Activated T-helper 17 cell treated with anti-CD3 and anti-CD28 coated beads, Interleukin-2, amount 50 U/mL, for 72 hours (primary cell): ENCODE measurements at places on chromosomes 7 and 10. TPM values are rescaled to one million over a fixed set of nuclear protein-coding genes. Genes with fewer than 3 reads are reported as not detected.

- no peak for ATAC-seq
Measured at GRCh38 chr10:125368146-125368545, 207.8 kb upstream of the CTBP2 start.

DNA sequence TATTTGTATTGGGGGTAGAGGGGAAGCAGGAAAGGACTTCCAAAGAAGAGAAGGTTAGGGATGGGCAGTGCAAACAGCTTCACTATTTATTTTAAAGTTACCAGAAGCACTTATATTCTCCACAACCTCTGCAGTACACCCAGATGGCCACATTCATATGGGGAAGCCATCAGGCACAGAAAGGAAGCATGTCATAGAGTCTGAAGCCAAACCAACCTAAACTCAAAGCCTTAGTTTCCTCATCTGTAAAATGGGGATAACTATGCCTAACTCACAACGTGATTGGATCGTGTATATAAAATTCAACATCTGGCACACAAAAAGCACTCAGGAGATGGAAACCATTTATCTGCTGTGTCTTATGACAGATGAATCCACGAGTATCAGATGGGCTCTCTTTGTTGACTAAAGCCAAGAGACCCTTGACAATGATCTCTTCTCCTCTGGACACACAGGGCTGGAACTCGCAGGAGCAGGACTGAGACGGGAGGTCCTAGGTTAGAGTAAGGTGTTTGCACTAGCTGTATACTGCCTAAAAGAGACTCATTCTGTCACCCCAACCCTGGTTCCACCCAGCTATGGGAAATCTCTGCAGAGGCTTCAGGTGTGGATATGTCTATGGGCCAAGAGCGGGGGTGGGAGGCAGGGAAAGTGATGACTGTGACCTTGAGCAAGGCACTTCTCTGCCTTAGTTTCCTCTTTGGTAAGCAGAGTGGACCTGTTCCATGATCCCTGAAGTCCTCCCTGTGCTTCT, 1.8 kb downstream of the KIAA1549 start:
- no peak for ATAC-seq

OR9A2 gene
- 0.24 TPM for total RNA-seq

DNA sequence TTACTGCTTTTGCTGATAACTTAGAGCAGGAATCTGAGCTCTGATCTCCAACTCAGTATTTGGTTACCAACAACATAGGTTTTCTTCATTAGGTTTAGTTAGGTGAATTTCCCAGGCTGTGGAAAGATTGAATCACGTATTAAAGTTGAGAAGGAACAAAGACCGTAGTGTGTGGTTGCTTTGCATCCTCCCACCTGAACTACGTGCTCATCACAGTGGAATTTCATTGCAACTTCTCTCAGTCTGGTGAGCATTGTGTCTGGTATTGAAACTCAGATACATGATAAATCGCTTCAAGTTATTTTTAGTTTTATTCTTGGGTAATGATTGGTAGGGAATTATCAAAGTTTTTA, 139.4 kb upstream of the AKR1E2 start:
- peak; percentile 94 for ATAC-seq

DNA sequence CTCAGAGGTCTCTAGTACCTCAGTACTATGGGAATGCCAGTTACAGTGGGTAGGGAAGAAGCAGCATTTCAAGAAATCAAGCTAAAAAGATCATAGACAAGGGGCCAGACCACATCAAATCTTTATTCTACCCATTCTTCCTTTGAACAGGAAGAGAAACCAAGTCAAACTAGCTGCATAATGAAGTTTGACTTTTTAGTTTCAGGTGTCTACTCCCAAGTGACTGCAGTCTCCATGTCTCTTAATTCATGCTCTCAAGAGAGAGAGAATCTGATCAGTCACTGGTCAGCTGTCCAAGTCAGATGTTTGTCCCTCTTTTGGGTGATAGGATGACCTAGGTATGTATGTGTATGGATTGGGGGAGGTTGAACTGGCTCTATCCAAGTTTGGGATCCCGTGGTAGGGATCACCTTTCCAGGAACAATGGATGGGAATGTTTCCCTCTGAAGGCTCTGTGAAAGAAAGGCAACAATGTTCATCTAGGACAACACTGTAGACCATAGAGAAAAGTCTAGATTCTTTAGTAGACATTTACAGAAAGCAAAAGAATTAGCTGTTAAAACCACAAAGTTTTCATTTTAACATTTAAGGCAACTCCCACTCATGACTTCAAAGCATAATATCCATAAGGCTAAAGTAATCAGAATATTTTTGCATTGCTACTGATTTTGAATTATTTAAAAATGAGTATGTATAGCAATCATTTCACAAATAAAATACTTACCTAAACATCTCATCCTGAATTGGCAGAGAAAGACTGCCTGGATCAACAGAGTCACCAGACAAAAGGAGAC, 30.1 kb upstream of the PRTFDC1 start:
- no peak for ATAC-seq

DNA sequence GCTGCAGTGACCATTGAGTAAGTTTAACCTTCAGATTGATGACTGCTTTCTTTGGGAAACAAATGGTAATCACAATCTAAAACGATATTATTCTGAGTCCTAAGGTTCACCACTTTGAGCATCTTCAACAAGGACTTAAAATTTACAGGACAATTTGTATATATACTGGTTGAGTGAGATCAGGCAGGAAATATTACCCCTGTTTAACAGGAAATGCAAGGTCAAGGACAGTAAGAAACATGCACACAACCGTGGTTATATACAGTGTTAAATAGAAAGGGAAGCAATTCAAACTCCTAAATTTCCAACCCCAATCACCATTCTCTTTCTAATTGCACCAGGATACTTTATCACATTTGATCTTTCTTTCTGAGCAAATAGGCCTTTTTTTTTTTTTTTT, 96.1 kb downstream of the ZNF277 start:
- no peak for ATAC-seq

DNA sequence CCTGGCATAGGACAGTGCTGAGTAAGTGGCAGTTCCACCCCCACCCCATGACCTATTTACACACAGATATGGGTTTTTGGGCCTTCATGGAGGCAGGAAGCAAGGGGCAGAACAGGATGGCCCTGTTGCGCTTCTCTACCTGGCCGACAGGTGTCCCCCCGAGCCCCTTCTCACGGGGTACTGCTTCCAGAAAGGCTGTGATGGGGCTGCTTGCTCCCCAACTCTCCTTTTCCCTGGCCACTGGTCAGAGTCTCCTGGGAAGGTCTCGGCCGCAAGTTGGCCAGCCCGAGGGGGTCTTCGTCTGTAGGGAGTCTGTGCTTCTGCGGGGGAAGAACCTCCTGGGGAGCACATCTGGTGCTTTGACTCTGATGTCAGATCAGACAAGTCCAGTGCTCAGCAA, 139.8 kb upstream of the TNS3 start:
- no peak for ATAC-seq

DENND2A gene
- not detected for total RNA-seq

SPACDR gene
- total RNA-seq: 3.3 TPM

- no peak for ATAC-seq
Measured at GRCh38 chr7:66919304-66919703, 1.7 kb upstream of the TMEM248 start.

FLNC gene
- 0.02 TPM for total RNA-seq

UTF1 gene
- total RNA-seq: not detected

DNA sequence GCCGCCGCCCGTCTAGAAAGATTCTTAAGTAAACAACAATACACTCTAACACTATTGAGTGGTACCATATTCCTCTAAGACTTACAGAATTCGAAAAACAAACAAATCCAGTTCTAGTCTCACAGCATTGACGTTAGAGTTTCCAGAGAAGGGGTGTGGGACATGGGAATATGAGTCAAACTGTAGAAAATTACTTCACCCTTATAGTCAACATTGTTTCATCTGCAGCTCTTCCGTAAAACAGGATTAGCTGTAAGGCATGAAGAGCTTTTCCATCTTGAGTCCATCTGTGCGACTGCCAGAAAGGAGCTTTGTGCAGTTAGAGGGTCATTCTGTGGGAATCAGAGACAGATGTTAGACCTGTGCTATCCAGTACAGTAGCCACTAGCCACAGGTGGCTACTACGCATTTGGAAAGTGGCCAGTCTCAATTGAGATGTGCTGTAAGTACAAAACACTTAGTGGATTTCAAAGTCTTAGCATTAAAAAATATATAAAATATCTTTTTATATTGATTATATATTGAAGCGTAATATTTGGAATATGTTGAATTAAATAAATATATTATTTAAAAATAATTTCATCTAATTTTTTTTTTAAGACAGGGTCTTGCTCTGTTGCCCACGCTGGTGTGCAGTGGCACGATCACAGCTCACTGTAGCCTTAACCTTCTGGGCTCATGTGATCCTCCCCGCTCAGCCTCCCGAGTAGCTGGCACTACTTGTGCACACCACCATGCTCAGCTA, 79.8 kb upstream of the MPP7 start:
- no peak for ATAC-seq
